Stimulated activated CD8-positive, alpha-beta memory T cell treated with anti-CD3 and anti-CD28 coated beads, Interleukin-15, amount 100 ng/mL, for 24 hours (primary cell): ENCODE measurements at places on chromosomes 2 and 18.

GRCh38 chr2:134137182-134137611, 116.7 kb upstream of the MGAT5 start:
- no peak for DNase-seq

GRCh38 chr2:226352941-226353560, 446.6 kb downstream of the IRS1 start:
- no peak for DNase-seq

DNA sequence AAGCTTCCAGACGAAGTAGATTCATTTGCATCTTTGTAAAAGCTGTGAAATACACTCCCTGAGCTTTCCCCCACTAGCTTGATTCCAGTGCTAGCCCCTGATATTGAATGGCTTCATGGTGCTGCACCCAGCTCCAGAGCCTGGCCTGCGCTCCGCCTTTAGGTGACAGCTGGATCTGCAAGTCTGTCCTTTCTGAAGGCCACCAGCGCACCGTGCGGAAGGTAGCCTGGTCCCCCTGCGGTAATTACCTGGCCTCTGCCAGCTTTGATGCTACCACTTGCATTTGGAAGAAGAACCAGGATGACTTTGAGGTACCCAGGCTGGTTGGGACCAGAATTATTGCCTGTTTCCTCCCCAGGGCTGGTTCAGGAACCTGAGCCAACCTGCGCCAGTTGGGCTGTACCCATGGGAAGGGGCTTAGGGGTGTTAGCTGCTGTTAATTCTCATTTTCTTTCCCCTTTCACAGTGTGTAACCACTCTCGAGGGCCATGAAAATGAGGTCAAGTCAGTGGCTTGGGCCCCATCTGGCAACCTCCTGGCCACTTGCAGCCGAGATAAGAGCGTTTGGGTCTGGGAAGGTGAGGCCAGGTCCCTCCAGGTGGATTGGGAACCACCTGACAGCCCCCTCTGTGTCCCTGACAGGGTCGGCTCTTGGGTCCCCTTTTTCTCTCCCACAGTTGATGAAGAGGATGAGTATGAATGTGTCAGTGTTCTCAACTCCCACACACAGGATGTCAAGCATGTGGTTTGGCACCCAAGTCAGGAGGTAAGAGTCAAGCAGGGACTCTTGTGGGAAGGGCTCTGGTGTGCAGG, 1.3 kb downstream of the CIAO1 start:
- DNase-seq = no peak

DNA sequence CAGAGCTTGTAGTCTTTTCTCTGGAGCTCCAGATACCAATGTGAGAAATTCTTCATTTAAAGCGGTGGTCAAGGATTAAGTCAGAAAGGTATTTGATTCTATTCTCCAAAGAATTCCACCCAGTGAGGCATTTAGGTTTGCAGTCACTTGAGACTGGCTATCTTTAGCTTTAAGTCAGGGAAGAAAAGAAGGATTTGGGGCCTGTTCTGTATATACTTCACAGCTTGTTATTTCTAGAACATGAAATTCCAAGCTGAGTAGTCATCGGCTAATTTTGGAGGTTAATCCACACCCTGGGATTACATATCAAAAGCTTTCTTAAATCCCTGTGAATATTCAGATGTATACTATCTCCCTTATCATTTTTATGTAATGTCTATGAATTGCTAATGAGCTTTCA, 39.4 kb downstream of the MYOM1 start:
- DNase-seq = no peak

DNA sequence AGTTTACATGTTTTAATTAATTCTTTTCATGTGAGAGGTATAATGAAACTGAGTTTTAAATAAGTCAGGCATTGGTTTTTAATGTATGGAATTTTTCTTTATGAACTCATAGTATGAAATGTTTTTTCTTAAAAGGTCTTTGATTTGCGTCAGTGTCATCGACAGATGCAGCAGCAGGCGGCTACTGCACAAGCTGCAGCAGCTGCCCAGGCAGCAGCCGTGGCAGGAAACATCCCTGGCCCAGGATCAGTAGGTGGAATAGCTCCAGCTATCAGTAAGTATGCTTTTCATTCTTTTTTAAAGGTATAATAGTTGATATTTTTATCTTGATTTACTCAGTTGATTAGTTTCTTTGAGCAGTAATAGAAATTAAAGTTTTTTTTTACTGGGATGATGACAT, 46.5 kb downstream of the SMAD4 start:
- no peak for DNase-seq

DNA sequence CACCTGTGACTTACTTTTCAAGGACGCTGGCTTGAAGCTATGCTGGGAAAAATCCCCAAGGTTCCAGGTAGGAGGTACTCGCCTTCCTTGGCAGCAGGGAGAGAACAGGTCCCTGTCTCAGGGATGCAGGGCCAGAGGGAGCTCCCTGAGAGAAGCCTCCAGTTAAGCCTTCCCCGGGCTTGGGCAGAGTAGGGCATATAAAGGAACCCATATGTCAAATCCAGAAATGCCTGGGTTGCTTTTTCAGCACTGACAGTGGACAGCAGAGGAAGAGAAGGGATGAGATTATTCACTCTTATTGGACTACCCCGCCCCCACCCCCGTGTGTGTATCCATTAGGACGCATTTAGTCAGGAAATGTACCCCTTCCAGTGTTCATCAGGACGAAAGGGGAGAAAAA, 89.3 kb upstream of the TEX51 start:
- DNase-seq = no peak

GRCh38 chr2:106745468-106745867, 140.5 kb downstream of the ST6GAL2 start:
- no peak for DNase-seq

GRCh38 chr2:45132551-45132950, 123.3 kb upstream of the SIX2 start:
- no peak for DNase-seq

DNA sequence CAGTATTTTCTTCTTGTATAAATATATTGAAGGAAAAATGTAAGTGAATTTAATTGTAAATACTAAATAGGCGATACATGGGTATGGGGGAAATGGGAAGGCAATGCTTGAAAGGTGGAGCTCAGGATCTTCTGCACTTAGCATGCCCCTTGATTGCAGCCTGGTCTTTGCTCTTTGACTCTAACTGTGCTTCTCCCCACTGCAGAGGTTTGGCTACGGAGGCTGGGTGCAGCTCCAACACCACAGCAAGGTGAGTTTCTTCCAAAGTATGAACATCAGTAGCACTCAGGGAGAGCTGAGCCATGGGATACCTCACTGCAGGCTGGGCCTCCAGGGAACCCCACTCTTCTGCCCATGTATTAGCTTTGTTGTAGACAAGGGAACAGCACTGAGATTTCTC, 6.6 kb downstream of the ACMSD start:
- no peak for DNase-seq

- DNase-seq = no peak
Measured at GRCh38 chr2:107633580-107634147, 193.0 kb upstream of the RGPD4 start.

DNA sequence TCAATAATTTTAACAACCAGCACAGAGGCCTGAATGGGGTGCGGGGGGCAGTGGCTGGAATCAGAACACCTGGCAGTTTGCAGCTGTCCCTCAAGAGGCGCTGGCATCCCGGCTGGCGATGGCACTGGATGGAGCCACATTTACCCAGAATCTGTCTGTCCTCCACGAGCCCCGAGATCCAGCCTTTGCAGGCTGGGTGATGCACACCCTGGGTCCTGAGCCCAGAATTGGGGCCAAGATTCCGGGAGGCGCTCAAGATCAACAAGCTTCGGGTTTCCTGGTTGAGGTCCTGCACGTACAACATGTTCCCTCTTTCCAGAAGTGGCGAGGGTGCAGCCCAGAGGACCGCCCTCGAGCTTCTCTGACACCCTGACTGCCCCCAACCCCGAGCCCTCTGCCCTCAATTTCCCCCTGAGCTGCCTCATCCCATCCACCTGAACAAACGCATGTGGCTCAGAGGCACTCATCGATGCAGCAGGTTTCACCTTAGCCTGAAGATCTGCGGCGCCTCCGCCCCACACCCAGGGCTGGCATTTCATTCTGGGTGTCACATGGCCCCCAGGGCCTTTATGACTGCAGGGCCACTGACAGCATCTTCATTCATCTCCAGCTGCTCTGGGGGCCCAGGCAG, 97.5 kb downstream of the TFCP2L1 start:
- no peak for DNase-seq

DNA sequence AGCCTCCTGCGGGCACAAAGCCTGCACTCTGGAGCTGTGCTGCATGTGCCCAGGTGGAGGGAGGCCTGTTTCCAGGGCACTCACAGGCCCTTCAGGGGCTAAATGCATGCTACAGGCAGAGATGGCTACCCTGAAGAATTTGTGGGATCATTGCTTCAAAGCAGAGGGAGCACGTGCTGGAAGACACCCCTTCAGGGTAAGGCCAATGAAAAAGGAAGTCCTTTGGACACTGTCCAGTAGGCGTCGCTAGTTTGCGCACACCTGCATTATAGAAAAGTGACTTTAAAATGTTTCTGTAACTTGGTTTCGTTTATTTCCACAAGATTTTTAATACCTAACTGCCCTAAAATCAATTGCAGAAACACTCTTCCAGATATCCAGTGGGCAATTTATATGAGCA, 325.3 kb downstream of the ZNF516 start:
- DNase-seq = no peak

- no peak for DNase-seq
Measured at GRCh38 chr2:127172306-127172705, 47.8 kb downstream of the CYP27C1 start.

- no peak for DNase-seq
Measured at GRCh38 chr18:45449418-45450227, 165.7 kb upstream of the SLC14A2 start.

GRCh38 chr18:58223717-58224424, 179.8 kb downstream of the NEDD4L start:
- DNase-seq = no peak

GRCh38 chr2:60260639-60261296, 292.7 kb downstream of the BCL11A start:
- DNase-seq = no peak

DNA sequence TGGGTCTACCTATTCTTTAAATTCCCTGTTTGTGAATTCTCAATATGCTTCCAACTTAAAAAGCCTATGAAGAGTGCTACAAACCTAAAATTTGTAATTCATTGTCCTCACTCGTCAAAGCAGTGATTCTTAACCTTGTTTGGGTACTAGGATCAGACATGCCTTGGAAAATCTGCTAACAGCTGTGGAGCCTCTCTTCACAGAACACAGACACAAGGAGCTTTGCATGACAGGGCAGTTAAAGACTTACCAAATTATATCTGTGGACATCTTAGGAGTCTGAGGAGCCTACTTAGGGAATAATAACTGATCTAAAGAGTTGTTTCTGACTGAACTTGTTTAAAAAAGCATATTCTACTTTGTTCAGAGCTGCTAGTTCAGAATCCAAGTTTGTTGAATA, 38.1 kb downstream of the TMEM87B start:
- DNase-seq = no peak

- DNase-seq = no peak
Measured at GRCh38 chr2:172447811-172448493, 20.6 kb downstream of the ITGA6 start.

DNA sequence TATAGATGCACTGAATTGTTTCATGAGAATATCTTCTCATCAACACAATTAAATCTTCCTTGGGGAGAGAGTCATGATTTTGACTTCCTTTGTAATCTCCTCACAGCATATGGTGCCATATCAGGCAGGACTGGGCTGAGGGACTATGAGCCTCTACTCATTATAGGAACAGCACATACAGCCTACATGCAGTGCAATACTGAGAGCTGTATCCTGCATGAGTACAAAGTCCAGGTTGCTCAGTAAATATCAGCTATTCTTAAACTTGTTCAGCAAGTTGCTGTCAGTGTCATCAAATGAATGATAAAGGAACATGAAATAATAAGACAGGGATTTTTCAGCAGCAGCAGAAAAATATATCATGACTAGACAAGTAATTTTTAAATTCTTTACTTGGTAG, 10.8 kb downstream of the DLGAP1 start:
- DNase-seq = no peak

- DNase-seq = no peak
Measured at GRCh38 chr18:80096032-80096565, 13.0 kb upstream of the ADNP2 start.
